SK-N-SH treated with all-trans-retinoic acid at 6 μM for 48 hours (cell line): ENCODE measurements at places on chromosomes 3 and 15.

DNA sequence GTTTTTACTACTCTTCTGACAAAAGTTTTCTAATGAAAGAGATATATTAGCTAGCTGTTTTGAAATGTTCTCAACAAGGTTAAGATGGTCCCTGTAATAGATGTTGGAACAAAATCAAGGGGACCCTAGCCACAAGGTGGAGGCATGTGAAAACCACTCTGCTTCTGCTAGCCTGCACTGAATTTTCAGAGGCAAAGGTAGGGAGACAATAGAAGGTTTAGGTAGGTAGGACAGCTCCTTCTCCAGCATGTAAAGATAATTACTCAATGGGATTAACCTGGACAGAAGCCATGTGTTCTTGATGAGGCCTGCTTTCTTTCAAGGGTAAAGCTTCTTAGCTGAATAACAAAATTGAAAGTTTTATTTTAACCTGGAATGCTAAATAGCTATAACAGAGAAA is 333.5 kb downstream of the LSAMP start:
- peak; percentile 62 for ATAC-seq

DNA sequence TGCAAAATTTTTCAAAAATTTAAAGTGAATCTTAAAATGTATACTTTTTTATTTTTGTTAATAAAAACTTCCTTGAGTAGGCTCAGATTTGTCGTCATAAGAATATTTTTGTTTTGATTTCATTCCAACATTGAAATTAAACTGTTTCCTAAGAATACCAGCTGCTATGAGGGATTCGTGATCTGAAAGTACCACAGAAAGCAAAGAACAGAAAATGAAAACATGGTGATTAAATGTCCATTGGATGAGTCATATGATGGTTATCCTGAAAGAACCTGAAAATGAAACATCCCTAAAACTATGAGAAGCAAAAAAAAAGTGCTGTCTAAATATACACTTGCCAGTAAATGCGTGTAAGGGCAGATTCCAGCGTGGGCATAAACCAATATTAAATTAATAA is 143.8 kb downstream of the GMNC start:
- ATAC-seq: no peak

DNA sequence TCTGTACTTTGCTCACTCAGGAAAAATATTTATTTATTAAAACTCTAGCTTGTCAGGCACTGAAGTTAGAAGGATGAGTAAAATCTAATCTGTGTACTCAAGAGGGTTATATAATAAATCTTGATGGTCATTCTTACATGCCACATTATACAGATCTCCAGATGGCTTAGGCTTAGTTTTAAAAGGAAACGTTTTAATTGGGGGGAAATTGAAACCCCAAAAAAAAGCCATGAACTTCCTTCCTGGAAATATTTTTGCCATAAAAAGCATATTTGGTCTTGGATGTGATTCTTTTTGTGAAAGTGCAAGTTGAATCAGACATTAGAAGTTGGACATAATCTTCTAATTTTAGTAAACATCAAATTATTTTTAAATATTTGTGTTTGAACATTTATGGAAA is 6.0 kb downstream of the SENP8 start:
- ATAC-seq: no peak

GRCh38 chr15:88247914-88248313 is 8.6 kb downstream of the NTRK3 start:
- ATAC-seq: no peak

DNA sequence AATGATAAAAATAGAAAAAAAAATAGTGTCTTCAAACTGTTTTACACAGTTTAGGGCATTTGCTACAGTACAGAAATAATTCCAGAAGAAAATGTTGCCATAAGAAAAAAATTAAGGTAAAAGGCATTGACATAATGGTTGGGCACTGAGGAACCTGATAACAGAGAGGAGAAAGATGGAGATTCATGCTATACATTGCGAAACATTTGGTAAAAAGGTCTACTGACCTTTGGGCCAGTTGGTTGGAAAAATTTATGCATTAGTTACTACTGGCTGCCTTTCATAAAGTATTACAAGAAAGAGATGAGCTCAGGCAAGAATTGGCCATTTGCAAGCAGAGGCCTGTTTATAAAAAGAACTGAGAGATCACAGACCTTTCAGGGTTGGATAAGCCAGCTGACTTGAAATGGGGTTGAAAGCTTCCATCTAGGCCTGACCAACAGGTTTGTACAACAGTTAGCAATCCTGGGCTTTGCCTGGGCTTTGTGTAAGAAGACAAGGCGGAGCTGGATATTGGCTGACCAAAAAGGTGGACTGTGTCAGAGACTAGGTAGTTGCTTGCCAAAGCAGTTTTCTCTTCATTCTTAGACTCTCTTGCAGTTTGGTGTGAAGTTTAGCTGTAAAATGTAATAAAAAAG is 166.6 kb upstream of the MCTP2 start:
- no peak for ATAC-seq

DNA sequence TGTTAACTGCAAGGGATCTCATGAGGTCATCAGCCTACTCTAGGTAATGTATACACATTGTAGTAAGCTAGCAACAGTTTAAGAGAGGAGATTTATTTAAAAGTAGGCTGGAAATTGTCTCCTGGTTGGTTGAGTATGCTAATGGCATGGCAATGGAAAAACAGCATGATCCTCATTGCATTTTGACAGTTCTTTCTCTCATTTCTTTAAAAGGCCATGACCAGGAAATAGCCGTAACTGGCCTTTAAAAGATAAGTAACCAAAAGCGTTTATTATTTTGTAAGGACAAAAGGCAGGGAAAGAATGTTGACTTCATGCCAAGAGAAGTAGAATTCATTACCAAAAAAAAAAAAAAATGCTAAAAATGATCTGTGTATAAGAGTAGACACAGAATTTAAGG is 310.3 kb downstream of the FGF12 start:
- no peak for ATAC-seq

DNA sequence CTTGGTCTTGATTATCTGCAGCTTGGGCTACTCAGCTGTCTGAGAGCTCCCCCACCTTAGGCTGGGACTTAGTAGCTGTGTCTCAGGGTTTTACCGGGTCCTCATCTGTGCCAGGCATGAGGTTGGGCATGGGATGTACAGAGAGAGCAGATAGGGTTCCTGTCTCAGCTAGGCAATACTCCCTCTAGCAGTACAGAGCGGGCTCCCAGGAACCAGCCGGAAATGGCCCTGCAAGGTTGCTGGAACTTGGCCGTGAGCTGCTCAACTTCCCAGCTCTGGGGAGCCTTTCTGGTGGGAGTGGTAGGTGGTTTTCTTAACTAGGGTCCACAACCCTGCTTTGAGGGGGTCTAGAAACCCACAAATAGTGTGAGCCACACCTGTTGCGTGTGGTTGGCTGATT is 58.3 kb downstream of the ATP2B2 start:
- ATAC-seq: no peak

GRCh38 chr3:172224560-172225214 is 185.3 kb downstream of the FNDC3B start:
- ATAC-seq: no peak

- no peak for ATAC-seq
Observed at GRCh38 chr3:183317886-183318865, 65.1 kb downstream of the B3GNT5 start.

GRCh38 chr15:48426044-48426443 is 94.8 kb downstream of the DUT start:
- ATAC-seq: no peak

- no peak for ATAC-seq
Observed at GRCh38 chr15:53675832-53676231, 83.6 kb downstream of the WDR72 start.

DNA sequence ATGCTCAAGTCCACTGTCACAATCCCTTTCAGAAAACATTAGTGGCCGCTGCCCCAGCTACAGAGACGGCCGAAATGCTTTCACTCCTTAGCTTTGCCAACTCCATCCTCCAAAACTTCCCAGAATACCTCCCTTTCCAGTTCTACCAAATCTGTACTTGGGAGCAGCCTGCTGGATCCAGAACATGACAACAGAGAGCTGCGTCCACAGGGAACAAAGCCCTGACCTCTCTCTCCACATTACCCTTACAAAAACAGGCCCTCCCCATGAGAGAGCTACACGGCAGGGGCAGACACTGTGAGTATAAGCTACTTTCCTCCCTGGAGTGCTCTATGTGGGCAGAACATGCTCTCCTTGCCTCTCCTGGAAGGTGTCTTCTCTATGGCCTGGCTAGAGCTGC is 6.3 kb downstream of the RBM15B start:
- ATAC-seq: no peak

- no peak for ATAC-seq
Observed at GRCh38 chr3:76715426-76715825, 324.5 kb upstream of the ROBO2 start.

- ATAC-seq: peak; percentile 54
Observed at GRCh38 chr3:152051501-152052404, 178.3 kb downstream of the SUCNR1 start.

GRCh38 chr3:55307622-55308021 is 179.5 kb downstream of the WNT5A start:
- no peak for ATAC-seq

GRCh38 chr3:45968706-45969105 is 25.4 kb downstream of the CXCR6 start:
- peak; percentile 95 for ATAC-seq

- ATAC-seq: peak; percentile 71
Observed at GRCh38 chr15:77546050-77546501, 86.6 kb downstream of the LINGO1 start.

DNA sequence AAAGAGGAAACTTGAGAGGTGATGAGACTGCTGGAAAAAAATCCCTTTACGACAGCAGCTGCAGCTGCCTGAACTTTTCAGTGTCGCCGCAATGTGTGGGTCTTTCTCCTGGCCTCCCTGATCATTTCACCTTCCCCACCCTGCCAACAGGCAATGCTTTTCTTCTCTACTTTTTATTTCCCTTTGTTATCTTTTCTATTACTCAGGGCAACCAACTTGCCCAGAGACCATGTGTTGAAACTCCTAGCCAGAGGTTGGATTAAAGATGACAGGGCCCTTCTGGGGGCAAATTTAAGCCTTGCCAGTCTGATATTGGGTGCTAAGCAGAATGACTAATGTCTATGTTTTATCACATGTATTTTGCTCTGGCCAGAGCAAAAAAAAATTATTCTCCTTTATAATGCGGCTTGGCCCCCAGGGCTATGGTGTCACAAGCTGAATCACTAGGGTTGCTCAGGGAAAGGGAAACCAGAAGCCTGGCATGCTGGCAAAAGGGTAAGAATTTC is 51.5 kb upstream of the CFAP20DC start:
- ATAC-seq: peak; percentile 90

GRCh38 chr3:195550723-195551122 is 7.6 kb upstream of the PPP1R2 start:
- ATAC-seq: peak; percentile 39; the same call in 1 of the 3 replicates

GRCh38 chr15:25137013-25137412 is 182.2 kb downstream of the SNRPN start:
- ATAC-seq: no peak

GRCh38 chr15:83413054-83413719 is 34.0 kb upstream of the SH3GL3 start:
- no peak for ATAC-seq

GRCh38 chr3:128846486-128846891 is 32.9 kb upstream of the ACAD9 start:
- peak; percentile 5 for ATAC-seq

- peak; percentile 93 for ATAC-seq
Observed at GRCh38 chr3:183385698-183386613, 42.5 kb downstream of the MCF2L2 start.

GRCh38 chr15:91413142-91413541 is 313.1 kb downstream of the SV2B start:
- ATAC-seq: peak; percentile 95

DNA sequence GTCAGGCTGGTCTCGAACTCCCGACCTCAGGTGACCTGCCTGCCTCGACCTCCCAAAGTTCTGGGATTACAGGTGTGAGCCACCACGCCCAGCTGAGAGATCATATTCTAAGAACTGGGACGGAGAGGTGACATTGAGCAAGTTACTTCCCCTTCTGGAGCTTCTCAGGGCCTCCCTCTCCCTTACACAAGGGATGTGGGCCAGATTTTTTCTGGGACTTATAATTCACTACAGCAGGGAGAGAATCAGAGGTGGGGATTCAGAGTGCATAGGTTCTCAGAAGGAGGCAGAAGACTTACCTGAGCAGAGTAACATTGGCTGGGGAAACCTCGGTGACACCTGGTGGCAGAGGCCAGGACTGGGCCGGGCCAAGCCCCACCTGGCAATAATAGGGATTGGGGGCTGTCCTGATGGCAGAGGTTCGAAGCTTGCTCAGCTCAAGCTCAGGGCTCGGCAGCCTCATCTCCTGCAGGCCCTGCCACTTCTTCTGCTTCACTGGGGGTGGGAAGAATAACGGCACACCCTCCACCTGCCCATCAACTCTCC is 6.8 kb downstream of the LTK start:
- ATAC-seq: no peak

DNA sequence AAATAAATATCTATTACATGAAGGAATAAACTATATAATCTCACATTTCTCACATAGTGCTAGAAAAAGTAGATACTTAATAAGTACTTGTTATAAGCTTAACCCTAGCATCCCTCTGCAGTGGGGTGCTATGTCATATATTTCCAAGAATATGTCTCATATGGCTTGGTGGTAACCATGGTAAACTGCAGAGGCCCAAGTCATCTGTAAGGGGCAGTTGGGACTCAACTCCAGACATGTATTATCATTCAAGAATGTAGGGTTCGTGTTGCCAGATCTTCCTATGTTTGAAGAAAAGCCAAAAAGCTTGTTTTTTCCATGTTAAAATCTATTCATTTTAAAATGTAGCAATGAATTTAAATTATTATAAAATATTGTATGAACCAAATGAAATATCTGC is 46.2 kb downstream of the ZNF385D start:
- ATAC-seq: no peak

- ATAC-seq: no peak
Observed at GRCh38 chr3:69423463-69424155, 37.7 kb upstream of the FRMD4B start.

GRCh38 chr3:128863560-128863959 is 15.9 kb upstream of the ACAD9 start:
- ATAC-seq: no peak

DNA sequence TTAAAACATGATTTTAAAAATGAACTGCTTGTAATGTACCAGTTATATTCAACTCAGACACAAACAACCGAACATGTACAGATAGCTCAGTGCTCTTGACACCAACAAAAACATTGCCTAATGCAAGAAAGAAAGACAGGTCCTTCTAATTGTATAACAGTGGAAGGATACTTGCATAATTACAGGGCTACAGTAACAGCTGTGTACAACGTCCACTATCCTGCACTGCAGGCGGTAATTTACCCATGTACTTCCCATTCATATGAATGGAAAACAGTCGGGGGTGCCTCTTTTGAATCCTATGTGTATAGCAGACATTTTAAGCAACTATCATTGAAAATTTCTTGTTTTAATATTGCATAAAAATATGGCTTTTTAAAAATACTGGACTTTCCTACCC is 41.1 kb upstream of the PLSCR5 start:
- ATAC-seq: no peak

DNA sequence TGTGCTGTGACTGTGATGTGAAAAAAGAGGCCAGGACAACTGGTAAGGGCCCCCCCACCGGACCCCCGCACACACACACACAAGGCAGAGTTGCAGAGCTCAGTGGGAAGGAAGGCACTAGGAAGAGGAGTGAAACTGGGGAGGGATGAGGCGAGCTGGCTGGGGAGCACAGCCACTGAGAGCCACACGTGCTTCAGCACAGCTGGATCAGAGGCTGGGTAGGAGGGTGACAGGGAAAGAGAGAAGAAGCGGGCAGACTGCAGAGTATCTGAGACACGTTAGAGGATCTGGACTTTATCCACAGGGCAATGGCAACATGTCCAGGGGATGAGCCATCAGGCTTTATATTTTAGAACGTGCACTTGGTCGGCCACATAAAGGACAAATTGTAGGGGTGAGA is 38.0 kb upstream of the TKT start:
- no peak for ATAC-seq
